ENCODE measurements at places on chromosomes 5 and 9. TPM values are rescaled to one million over a fixed set of nuclear protein-coding genes. Genes with fewer than 3 reads are reported as not detected.

The RANBP6 gene
- 25.2 TPM for total RNA-seq

The SOHLH1 gene
- total RNA-seq, result not detected

The GPX3 gene
- total RNA-seq, result not detected

The PDE6A gene
- not detected for total RNA-seq

The OMD gene
- not detected for total RNA-seq

The FAM153A gene
- total RNA-seq, result 41.7 TPM

The SCGB3A2 gene
- not detected for total RNA-seq

The C9orf50 gene
- total RNA-seq, result not detected

All from activated naive CD8-positive, alpha-beta T cell treated with anti-CD3 and anti-CD28 coated beads, Interleukin-2, amount 10 ng/mL, durations not matched to agents 7 days and 5 days (primary cell).